Left forelimb (tissue), 1 donor: ENCODE measurements at places on chromosomes 2 and 18.

- no peak for DNase-seq
These were observed 6.9 kb downstream of the LRRC30 start for GRCh38 chr18:7237673-7238272.

GRCh38 chr2:172285010-172285621, 142.3 kb upstream of the ITGA6 start:
- no peak for DNase-seq

DNA sequence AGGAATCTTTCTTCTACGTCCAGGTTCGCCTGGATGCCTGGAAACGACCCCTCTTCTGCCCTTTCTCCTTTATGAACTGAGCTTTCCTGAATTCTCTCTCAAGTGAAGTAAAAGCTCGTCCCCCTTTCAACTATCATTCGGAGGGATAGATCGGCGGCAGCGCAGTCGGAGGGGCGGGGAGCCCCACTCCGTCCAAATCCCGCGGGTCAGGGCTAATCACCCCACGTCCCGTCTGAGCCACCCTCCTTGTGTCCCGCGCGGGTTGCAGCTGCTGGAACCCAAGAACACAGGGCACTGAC, 367 bp downstream of the FBXO48 start:
- peak; percentile 70 for DNase-seq

- no peak for DNase-seq
These were observed 130.0 kb upstream of the FN1 start for GRCh38 chr2:215565897-215566296.

DNA sequence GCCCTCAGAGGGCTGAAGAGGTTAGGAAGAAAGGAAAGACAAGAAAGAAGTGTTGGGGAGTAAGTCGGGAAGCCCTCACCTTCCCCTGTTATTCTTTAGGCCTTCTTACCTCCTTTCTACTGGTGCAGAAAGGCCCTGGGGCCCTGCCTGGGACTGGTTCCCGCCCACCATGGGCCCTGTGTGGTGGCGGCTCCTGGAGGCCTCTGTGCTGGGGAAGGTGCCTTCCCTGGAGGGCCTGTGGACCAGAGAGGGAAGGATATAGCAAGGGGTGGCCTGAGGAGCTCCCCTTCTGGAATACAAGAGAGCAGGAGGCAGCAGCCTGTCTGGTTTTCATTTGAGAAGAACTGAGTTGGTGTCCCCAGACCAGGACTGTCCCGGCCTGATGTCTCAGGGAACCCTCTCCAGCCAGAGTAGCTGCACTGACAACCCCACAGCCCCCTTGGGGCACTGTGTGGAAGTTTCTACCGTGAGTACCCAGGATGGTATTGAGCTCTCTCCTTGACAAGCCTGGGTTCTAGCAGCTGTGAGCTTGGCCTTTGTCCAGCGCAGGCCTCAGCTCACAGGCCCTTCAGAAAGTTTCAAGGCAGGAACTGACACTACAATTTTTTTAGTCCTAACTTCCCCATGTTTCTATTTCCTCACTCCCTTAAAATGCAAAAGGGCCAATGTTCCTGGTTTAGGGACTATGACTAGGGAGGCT, 47.1 kb downstream of the EFR3B start:
- no peak for DNase-seq

DNA sequence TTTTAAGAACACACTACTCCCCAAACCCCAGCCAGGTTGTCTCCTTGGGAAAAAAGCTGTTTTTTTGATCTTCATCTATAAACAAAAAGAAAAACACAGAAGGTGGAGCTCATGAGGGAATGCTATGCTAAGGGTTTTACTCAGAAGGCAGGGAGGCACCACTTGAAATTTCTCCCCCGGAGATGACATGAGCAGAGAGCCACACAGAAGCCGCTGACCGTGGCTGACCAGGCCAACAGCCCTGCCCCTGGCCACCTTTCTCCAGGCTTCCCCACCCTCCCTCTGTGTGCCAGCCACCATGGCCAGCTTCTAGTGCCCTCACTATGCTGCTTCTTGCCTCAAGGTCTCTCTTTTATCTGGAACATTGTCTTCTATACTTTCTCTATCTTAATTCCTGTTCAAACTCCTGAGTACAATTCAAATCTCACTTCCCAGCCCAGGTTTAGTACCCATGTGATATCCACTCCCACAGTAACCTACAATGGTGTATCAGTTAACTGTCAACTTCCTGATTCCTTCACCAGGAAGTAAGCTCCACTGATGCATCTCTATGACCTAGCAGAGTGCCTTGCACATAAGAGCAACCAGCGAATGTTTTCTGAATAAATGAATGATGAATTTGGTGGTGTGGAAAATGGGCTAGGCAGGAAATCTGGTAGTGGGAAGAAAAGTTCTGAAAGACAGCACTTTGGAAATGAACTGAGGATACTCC, 15.3 kb downstream of the LAPTM4A start:
- no peak for DNase-seq

DNA sequence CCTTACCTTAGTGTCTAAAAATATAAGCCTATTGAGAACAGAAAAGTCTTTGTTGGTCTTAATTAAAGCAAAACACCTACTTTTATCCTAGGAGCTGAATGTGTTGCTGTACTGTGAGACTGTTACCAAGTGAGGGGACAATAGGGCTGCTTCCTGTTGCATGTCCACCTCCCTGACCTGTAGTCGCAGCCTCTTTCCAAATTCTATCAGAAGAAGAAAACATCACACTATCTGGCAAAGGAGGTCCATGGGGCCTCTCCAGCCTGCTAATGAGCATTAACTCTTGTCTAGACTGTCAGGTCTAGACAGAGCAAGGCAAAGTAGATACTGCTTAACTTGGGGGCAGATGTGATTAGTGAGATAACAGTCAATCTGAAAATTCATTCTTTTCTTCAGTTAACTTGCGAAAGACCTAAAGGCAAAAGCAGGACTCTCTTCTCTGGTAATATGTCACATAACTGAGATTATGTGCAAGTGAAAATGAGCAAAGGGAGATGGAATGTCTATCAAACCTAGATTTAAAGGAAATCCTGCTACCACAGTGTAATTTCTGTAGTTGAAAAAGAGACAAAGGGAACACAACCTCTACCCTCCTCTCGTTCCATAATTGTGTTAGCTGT, 66.9 kb downstream of the CDH20 start:
- no peak for DNase-seq

DNA sequence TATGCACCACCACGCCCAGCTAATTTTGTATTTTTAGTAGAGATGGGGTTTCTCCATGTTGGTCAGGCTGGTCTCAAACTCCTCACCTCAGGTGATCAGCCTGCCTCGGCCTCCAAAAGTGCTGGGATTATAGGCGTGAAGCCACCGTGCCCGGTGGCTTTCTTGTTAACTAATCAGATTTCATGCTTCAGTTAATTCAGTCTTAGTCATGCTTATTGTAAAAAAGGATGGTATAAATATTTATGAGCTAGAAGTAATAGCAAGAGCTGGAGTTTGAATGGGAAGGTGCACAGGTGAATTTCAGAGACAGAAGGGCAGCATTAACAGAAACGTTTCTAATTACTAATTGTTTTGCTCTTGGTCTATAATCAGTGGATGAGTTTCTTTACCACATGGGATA, 10.3 kb downstream of the GEMIN6 start:
- DNase-seq: no peak

- DNase-seq: no peak
These were observed 4.4 kb downstream of the DNMT3A start for GRCh38 chr2:25337276-25337675.

GRCh38 chr2:100924520-100925451, 77.3 kb upstream of the RPL31 start:
- DNase-seq: peak; percentile 33

GRCh38 chr2:20185176-20186022, 39.5 kb downstream of the SDC1 start:
- DNase-seq: no peak

- DNase-seq: peak; percentile 33
These were observed 89.5 kb downstream of the PXDN start for GRCh38 chr2:1654696-1655374.

- no peak for DNase-seq
These were observed 43.2 kb upstream of the KDM3A start for GRCh38 chr2:86397986-86398385.

DNA sequence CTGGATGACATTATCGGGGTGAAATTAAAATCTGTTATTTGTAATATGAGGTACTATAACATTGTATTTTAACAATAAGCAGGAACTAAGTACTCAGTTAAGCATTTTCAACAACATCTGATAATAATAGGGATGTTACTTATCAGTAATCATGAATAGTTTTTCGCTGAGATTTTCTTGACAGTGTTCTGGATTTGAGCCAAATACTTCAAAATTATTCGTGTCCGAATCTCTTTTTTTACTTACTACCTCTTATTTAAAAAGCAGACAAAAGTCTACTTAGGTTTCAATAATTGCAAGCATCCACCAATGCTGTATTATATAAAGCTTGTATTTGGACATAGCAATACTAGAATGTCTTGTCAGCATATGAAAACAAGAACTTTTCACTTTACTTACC, 6.4 kb upstream of the ANKRD12 start:
- DNase-seq: no peak

DNA sequence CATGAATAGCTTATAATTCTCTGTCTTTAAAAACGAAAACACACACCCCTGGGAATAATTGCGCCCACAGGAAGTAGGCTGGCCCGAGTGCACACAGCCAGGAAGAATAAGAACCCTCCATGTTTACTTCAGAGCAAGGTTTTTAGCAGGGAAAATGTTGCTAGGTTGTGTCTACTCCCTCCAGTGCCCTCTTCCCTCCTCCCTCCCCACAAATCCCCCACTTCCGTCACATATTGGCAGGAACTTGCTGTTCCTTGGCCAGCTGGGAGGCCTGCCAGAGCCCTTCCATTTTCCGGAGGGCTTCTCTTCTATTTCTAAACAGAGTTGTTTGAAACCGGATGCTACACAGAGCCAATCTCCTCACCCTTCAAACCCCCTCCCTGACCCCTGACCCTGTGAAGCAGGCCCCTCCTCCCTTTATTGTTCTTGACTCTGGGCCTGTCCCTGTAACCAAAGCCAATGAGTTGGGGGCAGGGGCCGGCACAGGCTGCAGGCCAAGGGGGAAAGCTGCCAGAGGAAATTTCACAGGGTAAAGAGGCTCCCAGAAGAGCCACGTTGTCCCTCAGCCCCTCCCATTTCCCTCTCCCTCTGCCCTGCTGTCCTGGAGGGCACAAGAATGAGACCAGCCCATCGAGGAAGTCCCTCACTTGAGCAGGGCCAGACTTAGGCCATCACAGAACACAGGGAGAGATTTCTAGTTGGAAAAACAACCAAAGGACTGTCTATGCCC, 49.8 kb upstream of the LGALSL start:
- peak; percentile 87 for DNase-seq

- no peak for DNase-seq
These were observed 45.5 kb downstream of the CDC42EP3 start for GRCh38 chr2:37625796-37626571.

DNA sequence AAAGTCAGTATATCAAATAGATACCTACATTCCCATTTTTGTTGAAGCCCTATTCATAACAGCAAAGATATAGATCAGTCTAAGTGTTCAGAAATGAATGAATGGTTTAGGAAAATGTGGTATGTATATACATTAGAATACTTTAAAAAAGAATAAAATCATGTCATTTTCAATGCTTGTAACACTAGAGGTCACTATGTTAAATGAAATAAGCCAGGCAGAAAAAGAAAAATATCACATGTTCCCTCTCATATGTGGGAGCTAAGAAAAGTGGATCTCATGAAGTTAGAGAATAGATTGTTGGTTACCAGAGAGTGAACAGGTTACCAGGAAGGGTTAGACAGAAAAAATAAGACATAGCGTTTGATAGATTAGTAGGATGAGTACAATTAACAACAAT, 1111.0 kb upstream of the SLC39A10 start:
- no peak for DNase-seq

DNA sequence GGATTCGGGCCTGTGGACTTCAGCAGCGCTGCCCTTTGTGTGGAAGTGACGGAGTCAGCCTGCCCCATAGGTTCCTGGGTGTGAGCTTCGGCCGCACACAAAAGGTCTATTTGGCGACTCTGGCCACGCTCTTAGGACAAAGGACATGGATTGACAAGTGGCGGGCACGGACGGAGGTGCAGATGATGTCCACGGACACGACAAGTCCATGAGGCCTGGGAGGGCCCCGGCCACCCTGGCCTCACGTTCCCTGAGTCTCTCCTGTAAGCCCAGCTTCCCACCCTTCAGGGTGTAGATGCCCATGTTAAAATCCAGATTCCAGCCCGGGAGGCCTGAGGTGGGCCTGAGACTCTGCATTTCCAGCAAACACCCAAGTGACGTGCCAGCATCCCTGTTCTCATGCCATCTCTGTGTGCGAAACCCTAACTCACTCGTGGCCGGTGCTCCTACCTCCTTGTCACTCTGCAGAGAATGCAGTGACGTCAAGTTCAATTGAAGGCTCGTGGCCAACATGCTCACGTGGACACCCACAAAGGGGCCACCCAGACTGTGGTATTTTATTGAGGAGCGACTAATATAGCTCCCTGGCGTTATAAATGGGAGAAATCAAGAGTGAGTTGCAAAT, 111.7 kb downstream of the RTP5 start:
- DNase-seq: no peak

DNA sequence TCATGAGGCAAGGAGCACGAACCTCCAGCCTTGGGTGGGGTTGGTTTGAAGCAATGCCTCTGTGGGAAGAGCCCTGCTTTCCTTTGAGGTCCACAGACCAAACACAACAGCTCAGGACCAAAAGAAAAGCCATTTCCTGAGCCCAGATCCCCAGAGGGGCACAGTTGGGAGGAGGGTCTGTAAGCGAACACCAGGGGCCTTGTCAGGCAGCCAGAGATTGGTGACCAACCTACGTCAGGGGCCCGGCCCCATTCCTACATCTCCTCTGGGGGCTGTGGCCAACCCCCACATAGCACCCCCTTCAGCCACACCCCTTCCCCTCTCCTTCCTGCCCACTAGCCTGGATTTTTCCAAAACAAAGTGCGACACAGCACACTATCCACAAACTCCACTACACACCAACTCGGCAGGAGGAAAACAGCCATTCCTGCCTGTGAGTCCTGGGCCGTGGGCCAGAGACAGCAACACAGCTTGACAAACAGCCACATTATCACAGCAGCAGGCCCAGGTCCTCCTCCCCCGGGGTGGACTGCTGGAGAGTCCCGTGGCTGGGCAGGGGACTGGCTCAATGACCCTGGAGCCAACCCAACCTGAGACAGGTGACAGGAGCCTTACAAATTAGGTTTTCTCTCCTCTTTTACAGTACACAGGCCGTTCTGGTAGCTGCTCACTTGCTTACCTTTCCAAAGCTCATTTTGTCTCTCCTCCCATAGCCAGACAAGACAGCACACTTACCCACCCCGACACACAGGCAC, 98.8 kb downstream of the TNS1 start:
- no peak for DNase-seq

- no peak for DNase-seq
These were observed 6.0 kb upstream of the ZNF396 start for GRCh38 chr18:35383136-35383535.
